Neural progenitor cell (in vitro differentiated cells): ENCODE measurements at places on chromosomes 7 and 10. TPM values are rescaled to one million over a fixed set of nuclear protein-coding genes. Genes with fewer than 3 reads are reported as not detected.

Gene HILPDA
- total RNA-seq, result 53.9 and 70.1 TPM in 2 replicates

Gene SH2D4B
- total RNA-seq, result 0.06 and 0.11 TPM in 2 replicates

GRCh38 chr10:79910344-79910743, 38.6 kb downstream of the SFTPD start:
- no peaks in the 10 kb centered on the region for H3K36me3 ChIP-seq
- H3K27ac ChIP-seq, result no peak overlapping the region
- H3K4me3 ChIP-seq, result no peak overlapping the region
- H3K27me3 ChIP-seq, result peaks cover 8% of the 10 kb centered on the region
- DNase-seq, result no peak

DNA sequence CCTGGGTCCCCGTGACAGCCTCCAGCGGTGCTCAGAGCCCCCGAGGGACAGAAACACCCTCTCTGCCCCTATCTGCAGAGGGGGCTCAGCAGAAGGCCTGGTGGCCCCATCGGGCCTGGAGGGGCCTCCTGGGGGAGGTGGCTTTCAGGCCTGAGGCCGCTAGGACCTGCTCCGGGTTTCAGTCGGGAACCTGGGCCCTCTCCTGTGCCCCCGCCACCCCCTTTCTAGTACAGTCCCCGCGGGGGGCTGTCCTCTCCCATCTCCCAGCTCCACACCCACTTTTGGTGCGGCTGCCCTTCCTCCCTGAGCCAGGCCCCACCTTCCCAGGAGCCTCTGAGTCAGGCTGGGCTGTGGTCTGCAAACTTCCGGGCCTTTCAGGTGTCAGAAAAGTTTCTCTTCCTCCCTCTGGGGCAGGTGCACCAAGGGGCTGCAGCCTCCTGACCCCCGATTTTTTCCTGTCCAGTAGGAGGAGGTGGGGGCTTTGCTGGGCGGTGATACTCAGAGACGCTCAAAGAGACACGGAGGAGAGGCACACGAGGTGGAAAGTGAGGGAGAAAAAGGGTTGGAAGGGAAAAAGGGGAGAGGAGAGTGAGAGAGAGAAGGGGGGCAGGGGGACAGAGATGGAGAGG, 692 bp downstream of the CARD11 start:
- H3K27ac ChIP-seq, result no peak overlapping the region
- no peak for DNase-seq
- peaks cover 4% of the 10 kb centered on the region for H3K27me3 ChIP-seq
- peak overlapping the region; percentile 55 for H3K4me3 ChIP-seq

DNA sequence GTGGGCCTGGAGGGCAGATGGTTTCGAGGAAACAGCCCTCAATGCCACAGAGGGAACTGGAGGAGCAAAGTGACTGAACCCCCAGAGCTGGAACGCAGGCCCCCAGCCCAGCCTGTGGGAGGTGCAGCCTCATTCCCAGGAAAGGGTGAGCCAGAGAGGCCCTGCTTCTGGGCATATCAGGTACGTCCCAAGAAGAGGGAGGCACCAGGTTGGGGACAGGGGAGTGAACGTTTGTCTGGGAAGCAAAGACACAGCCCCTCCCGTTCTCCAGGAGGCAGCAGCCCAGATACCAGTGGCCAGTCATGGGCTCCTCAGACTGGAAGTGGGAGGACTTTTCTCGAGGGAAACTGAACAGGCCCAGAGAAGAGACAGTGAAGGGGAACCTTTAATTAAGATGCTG, 74.3 kb upstream of the RET start:
- no peaks in the 10 kb centered on the region for H3K27me3 ChIP-seq
- no peak overlapping the region for H3K4me3 ChIP-seq
- H3K4me1 ChIP-seq, result no peaks in the 10 kb centered on the region
- no peak overlapping the region for H3K27ac ChIP-seq
- H3K36me3 ChIP-seq, result no peaks in the 10 kb centered on the region

Gene DGKI
- total RNA-seq, result 3.4 and 5.5 TPM in 2 replicates

- H3K4me3 ChIP-seq, result no peak overlapping the region
- H3K36me3 ChIP-seq, result no peaks in the 10 kb centered on the region
- H3K27ac ChIP-seq, result no peak overlapping the region
- peaks cover 23% of the 10 kb centered on the region for H3K4me1 ChIP-seq
Observed at GRCh38 chr10:112763916-112764520, 186.0 kb upstream of the TCF7L2 start.
